ENCODE measurements at places on chromosomes 6 and 20.

DNA sequence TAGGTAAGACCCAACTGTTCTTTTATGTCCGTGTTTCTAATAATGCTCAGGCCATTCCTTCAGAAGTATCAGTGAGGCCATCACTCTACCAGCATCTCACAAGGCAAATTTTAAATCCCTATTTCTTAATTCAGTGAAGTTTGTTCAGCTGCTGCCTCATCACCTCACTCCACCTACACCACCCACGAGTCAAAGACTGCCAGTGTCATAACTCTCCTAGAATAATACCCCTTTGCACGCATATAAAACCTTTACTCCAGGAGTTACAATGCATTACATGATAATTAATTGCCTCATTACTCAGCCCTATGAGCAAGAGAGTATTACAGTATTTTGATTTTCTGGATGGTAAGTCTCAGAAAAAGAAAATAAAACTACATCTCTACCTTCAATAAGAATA lies 793.6 kb downstream of the TFAP2A start:
- DNase-seq, result no peak

GRCh38 chr20:63269724-63270123 lies 2.9 kb upstream of the ARFGAP1 start:
- DNase-seq, result no peak

- no peak for DNase-seq
Observed at GRCh38 chr6:161186173-161186769, 87.6 kb downstream of the AGPAT4 start.

- no peak for DNase-seq
Observed at GRCh38 chr6:53014063-53014462, 19.0 kb upstream of the GSTA4 start.

DNA sequence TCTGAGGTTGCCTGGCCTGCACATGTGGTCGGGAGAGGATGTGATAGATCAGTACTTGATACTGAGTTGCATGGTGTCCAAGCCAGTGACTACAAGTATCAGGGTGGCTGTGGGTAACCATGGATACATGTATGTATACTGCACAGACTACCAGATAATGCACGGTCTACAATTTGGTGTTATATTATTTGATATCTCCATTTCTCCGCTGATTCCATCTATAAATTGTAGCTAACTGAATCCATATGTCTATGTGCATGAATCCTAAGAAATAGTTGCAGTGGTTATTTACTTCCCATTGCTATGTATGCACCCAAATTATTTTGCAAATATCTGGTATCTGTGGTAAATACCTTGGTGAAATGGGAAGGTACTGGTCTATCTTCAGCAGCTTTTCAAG lies 83.8 kb upstream of the KIF25 start:
- DNase-seq, result no peak

DNA sequence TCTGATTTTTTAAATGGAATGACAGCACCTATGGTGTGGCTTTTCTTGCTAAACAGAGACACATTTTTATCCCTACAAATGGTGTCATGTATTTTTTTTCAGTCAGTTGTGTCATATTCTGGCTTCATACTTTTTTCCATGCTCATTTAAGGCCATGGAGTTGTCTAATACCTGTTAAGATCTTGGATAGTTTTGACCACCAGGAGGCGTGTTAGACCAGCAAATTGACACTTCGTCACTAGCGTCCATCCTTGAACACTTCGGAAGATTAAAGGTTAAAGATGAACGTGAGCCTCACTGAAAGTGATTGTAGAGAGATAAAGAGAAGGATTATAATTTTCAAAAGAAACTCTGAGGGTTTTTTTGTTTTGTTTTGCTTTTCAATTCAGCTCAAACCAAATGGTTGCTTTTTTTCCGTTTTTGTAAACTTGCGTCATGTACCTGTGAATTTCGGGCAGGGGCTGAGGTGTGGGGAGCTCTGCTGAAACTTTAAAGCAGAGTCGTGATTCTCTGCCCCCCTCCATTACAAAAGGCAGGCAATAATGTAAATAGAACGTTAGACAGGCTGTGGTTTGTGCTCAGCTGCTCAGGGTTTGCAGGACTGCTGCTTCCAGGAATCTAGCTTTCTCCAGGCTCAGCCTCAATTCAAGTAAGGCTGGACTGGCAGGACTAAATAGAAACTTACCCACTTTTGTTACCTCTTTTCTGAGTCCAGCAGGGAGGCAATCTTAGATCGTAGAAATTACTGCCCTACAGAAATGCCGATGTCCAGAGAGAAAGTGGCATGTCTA lies 245.1 kb downstream of the FOXA2 start:
- DNase-seq, result no peak

GRCh38 chr6:67898875-67899274 lies 736.2 kb upstream of the ADGRB3 start:
- no peak for DNase-seq

DNA sequence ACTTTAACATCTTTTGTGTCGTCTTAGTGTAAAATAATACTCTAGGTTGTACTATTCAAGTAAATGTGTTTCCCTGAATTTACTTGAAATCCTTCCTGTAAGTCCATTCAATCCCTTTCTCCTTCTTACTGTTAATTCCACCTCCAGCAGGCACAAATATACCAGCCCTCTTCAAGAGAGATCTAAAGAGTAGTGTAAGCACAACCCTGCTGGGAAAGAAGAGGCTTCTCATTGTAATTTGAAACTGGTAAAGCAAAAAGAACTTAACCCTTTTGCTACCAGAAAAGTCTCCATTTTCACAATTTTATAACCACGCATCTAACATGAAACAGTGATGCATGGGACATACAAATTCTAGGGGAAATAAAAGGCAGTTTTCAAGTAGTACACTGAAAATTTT lies at the start of gene BMP5:
Gene BMP5, minus strand, starts transcription at position 191 of the 400 bp plus-strand sequence. CDS start 725 bp downstream, outside the sequence.
- no peak for DNase-seq

GRCh38 chr20:4369798-4370124 lies 351.9 kb upstream of the PRND start:
- DNase-seq, result no peak

DNA sequence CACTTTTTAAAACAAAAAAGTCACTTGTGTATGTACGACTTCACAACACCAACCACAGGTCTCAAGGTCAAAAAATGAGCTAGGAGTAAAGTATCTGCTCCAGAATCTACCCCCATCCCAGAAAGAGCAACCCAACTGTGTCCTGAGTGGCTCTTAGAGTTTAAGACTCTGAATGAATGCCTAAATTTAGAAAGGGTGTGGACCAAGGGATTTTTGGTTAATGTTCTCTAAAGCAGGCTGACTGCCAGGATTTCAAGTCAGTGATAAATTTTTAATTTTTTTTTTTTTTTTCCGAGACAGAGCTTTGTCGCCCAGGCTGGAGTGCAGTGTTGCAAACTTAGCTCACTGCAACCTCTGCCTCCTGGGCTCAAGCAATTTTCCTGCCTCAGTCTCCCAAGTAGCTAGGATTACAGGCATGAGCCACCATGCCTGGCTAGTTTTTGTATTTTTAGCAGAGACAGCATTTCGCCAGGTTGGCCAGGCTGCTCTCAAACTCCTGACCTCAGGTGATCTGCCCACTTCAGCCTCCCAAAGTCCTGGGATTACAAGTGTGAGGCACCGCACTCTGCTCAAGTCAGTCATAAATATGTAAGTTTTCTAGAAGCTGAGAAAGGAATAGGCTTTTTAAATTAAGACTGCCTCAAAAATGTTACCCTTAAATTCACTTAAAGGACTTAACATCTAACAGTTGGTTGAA lies 20.2 kb downstream of the STAU1 start:
- DNase-seq, result no peak

DNA sequence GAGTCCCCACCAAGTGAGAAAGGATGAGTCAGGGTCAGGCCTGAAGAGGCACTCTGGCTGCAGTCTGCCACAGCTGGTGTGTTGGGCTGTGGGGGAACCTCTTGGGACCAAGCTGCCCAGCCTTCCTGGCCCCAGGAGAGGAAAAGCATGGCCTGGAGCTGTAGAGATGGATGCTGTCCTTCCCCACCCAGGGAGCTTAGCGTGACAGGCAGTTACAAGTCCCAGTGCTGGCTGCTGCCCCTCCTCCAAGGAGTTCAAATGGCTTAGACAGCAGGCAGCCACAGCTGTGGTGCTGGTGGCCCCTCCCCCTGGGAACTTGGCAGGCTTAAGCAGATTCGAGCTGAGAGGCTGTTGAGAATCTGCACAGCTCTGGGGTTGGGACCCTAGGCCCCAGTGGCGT lies 253.2 kb downstream of the PLCB1 start:
- DNase-seq, result no peak

DNA sequence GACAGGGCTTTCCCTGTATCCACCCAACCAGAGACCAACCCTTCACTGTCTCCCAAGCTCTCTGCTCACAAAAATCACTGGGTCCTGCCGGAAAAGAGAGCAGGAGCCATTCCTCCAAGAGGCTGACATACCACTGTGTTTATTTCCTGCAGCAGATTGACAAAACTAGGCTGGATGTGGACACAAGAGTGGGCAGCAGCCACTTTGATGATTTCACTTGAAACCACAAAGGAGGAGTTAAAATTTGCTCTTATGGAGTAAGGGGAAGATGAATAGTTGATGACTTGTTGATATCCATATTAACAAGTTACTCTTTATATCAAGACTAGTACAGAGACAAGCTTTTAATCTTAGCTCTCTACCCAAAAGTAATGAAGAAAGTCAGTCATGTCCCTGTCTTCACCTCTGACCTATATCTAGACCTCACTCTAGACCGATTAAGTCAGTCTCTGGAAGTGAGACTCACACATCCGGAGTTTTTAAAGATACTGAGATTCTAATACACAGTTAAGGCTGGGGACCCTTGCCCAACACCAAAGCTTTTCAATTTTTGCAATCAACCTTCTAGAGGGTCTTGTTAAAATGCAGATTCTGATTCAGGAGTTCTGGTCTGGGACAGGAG lies 73.8 kb downstream of the SCML4 start:
- DNase-seq, result no peak

DNA sequence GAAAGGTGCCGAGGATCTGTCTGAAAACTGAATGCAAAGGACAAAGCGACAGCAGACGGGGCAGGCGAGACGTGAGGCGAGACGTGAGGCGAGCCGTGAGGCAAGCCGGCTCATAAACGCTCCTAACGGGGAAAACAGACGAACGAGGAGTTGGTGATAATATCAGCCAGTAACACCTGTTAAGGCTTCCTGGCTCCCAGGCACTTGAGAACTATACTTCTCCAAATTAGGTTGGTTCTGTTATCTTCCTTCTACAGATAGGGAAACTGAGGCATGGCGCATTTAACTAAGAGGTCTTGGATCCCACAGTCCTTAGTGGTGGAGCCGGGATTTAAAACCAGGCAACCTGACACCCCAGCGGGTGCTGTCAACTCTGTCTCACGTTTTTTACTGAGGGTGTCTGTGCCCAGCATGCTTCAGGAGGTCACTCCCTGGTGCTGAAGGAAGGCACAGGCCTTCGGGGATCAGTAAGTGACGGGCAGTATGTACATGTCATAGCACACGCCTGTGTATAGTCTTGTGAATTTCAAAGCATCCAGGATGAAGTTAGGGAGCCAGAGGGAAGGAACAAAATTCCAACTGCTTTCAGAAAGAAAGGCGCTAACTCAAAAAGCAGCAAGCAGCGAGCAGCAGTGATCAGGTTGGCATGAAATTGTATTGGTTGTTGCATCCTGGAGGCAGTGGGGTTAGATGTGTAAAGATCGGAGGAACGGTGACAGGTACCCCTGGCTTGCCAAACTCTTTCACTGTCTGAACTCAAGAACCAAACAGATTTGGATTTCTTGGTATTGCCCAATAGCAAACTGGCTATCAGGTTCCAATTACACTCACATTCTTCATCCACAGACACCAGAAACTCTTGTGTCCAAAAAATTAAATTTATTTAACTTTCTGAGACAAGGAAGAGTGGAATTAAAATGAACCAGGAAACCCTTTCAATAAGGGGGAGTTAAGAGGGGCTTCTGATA lies 318.7 kb downstream of the THBS2 start:
- no peak for DNase-seq

DNA sequence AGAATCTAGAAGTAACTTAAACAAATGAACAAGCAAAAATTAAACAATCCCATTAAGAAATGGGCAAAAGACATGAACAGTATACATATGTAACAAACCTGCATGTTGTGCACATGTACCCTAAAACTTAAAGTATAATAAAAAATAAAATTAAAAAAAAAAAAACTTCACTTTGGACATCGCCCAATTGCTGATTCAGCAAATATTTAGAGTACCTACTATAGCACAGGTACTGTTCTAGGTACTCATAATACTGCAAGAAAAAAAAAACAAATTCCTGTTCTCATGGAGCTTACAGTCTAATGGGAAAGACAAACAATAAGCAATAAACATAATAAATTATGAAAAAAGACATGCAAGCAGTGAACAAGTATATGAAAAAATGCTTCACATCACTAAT lies 501.5 kb upstream of the HS3ST5 start:
- DNase-seq, result no peak

- DNase-seq, result no peak
Observed at GRCh38 chr20:50115041-50115512, 2.1 kb upstream of the UBE2V1 start.

DNA sequence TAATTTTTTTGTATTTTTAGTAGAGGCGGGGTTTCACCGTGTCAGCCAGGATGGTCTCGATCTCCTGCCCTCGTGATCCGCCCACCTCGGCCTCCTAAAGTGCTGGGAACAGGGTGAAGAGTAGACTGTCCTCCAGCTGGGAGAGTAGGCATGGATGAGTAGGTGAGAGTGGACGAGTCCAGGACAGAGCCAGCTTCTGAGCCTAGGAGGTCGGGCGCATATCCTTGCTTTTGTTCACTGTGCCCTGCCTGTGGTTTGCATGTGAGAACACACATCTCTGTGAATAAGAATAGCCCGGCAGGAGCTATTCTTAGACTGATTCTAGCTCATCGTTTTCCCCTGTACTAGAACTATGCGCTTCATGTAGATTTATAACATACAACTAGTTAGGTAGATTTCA lies 78.3 kb downstream of the RPP40 start:
- DNase-seq, result no peak

DNA sequence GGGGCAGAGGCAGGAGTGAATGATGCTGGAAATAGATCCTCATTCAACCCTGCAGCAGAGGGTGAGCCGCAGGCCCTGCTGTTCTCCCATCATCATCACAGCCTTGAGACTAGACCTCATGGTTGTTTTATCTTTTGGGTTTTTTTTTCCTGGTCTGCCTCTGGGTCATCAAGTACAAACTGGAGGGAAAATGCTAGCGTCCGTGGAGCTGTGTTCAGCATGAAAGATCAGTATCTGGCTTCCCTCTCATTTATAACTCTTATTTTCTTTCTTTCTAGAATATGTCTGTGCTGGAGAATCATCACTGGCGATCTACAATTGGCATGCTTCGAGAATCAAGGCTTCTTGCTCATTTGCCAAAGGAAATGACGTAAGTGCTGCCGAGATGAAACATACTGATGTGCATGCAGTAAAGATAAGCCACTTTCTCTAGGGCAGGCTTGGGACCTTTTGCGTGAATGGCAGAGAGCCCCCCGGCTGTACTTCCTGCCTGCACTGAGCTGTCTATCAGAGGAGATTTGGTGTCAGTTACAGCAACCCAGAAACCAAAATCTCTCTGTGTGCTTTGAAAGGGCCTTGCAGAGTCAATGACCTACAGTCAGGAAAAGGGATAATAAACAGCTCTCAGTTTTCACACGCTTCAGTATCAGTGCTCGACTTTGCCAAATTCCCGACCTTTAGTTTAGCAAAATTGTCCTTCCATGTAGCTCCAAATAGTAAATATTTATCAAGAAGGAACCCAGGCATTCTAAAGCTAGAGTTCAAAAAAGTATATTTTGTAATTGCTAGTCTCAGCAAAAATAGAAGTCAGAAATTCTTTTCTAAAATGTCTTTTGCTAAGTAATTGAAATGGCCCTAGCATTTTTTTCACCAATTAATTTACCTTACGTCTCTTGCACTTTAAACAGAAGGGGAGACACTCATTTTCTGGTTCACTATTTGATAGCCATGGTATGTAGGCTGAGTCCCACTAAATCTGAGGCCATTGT lies 76.3 kb downstream of the MTFR2 start:
- DNase-seq, result no peak
